ENCODE measurements at places on chromosomes 2 and 18.
A peak's percentile ranks its signal among the peaks of the same experiment; 100 is the strongest.

DNA sequence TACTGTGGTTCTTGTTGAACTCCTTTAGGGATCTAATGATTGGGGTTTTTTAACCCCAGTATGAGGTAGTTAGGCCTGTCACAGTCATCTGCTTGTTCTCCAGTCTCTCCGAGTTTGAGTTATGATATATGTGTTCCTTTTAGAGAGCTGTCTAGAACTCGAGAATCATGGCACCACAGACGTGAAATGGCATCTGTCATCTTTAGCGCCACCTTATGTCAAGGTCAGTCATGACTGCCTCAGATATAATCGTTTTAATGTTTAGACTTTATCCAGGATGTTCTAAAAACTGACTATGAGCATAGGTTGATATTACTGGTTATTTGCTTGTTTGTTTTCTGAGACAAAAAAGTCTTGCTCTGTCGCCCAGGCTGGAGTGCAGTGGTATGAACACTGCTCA lies 112.2 kb downstream of the CEP192 start:
- DNase-seq: no peak

GRCh38 chr2:234823196-234823876 lies 128.5 kb upstream of the SH3BP4 start:
- no peak for DNase-seq

- DNase-seq: no peak
These were observed 134.2 kb downstream of the FOXI3 start for GRCh38 chr2:88318071-88318955.

- DNase-seq: no peak
These were observed 70.1 kb upstream of the STPG4 start for GRCh38 chr2:47225061-47225783.

DNA sequence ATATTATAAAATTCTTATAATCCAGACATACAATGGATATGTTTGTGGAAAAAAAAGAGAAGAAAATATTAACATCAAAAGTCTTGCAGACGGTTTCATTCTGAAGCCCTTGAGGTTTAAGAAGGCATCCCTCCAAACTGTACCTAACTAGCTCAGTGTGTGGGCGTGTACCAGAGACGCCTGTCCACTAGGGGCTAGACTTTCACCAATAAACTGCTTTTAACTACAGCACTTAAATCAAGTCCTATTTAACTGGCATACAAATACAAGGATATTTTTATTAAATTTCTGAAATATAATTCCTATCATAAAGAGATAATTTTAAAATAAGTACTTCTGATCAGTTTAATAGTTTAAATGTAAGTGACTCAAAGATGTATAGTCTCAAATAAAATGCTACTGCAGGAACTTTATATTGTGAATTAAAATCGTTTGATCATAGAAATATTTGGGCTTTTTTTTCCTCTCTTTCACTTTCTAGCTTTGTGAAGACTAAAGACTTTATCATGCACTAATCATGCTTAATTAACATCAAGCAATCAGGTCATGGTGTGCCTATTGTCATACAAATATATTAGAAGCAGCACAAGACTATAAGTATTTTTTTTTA lies 437.7 kb downstream of the SATB2 start:
- DNase-seq: no peak

DNA sequence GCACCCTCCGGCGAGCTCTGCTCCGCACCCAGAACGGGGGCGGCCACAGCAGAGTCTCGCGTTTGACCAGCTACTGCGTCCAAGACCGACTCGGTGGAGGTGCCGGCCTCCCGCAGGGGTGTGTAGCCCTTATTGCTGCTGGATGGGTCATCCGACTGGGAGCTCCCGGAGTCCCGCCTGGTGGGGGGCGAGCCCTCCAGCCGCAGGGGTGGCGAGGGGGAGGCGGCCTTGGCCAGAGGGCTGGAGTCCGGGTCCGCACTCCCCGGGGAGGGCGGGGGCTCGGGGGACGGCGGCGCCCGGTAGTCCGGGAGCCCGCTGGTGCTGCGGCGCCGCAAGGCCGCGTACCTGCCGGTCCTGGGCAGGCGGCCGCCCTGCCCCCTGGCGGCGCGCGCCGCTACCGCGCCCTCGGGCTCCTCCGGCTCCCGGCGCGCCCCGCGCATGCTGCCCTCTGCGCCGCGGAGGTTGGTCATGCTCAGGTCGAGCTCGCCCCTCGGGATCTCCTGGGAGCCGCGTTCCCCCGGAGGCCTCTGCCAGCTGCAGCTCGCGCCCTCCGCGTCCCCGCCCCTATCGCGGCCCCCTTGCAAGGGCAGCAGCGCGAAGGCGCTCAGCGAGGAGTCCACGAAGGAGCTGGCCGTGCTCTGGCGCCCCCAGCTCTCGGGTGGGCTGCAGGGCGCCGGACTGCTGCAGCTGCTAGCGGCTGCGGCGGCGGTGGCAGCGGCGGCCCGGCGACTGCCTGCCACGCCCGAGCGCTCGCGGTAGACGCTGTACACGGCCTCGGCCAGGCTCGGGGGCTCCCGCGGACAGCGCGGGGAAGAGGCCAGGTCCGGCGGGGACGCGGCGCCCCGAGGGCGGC lies 4.8 kb downstream of the TMEM200C start:
- DNase-seq: no peak

DNA sequence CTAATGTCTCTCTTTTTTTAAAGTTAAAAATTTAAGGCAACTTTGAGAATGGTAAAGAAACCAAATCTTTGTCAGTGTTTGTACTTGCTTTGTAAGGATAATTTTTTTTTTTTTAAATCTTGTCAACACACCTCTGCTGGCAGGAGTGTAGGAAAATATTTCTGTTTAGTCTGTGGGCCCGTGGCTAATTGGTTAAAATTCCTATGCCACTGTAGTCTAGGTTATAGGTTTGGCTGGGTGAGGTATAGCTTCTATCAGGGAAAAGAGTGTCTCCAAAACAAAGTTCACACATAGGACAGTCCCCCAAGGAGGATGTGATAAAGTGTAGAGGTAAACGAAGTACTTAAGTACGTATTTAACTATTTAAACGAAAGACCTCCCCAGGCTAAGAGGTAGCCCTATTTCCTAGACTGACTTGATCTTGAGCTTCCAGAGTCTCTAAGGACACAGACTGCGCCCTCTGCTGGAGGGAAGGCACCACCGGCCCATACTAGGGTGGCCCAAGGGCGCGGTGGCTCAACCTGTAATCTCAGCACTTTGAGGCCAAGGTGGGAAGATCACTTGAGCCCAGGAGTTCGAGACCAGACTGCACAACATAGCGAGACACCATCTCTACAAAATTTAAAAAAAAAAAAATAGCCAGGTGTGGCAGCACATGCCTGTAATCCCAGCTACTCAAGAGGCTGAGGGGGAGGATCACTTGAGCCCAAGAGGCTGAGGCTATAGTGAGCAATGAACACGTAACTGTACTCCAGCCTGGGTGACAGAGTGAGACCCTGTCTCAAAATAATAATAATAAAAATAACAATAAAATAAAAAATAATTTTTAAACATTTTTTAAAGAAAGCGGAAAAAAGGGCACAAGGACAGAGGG lies 8.9 kb downstream of the TEX44 start:
- DNase-seq: peak; percentile 59

GRCh38 chr2:147365622-147366021 lies 479.2 kb upstream of the ACVR2A start:
- no peak for DNase-seq

GRCh38 chr2:128410758-128411215 lies 92.1 kb upstream of the HS6ST1 start:
- DNase-seq: no peak

GRCh38 chr2:150156415-150156814 lies 331.1 kb downstream of the RND3 start:
- no peak for DNase-seq

DNA sequence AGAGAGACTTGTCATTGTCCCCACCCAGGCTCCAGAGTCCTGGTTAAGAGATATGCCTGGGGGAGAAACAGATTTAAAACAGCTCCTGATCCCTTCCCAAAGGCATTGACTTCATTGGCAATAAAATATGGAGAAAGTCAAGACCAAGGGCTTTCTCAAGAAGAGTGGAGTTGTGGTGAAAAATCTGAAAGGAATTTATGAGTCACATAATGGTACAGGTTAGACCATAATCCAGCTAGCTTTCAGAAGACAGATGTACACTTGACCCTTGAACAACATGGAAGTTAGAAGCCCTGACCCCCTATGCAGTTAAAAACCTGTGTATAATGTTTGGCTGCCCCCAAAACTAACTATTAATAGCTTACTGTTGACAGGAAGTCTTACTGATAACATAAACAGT lies 599.1 kb upstream of the SOX11 start:
- no peak for DNase-seq

GRCh38 chr18:41732356-41732755 lies 222.7 kb upstream of the PIK3C3 start:
- no peak for DNase-seq

DNA sequence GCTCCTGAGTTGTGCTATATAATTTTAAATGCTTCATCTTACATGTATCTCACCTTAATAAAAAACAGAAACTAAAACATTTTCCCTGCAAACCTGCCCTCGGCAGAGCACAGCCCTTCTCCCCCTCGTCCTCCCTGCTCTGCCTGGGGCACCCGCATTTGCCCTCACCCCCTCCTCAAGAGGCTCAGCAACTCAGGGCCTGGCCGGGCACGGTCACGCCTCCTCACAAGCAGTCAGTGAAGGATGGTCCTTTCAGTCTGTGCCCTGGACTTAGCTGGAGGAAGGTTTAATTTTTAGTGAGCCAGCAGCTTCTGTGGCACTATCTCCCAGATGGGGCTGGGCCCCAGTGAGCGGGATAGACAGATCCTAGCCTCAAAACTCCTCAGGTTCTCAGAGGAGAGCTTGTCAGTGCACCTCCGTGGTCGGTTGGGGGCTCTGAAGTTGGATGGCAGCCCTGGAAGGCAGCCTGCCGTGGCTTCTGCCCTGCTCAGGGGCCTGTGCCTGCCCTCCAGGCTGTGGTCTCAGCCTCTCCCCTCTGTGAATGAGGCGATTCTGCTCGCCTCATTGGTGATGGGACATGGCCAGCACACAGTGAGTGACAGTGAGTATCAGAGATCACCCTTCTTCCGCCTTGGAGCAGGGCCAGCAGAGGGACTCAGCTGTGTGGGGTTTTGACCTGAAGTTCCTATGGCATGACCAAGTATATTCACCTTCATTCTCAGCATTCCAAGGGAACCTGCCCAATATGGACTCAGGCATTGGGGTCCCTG lies 56.3 kb upstream of the AFF3 start:
- DNase-seq: no peak

- DNase-seq: no peak
These were observed 1442.6 kb downstream of the SUCLG1 start for GRCh38 chr2:83016343-83017110.

GRCh38 chr2:204625135-204625534 lies 79.9 kb downstream of the PARD3B start:
- DNase-seq: no peak

GRCh38 chr18:59228351-59228750 lies 8.4 kb downstream of the GRP start:
- DNase-seq: no peak

DNA sequence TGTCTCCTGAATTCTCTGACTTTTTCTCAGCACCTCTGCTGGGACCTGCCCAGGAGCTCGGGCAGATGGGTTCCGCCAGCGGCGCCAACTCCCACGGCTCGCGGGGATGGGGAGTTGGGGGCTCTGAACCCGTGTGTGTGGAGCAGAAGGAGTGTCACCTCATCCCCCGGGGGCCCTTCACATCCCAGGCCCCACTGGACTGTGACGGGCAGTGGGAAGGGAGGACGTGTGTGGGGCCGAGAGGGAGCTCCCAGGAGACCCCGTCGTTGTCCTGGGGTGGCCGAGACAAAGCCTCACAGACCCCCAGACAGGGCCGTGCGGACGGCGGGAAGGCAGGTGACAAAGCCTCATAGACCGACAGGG lies 130.0 kb upstream of the CTDP1 start:
- DNase-seq: no peak

DNA sequence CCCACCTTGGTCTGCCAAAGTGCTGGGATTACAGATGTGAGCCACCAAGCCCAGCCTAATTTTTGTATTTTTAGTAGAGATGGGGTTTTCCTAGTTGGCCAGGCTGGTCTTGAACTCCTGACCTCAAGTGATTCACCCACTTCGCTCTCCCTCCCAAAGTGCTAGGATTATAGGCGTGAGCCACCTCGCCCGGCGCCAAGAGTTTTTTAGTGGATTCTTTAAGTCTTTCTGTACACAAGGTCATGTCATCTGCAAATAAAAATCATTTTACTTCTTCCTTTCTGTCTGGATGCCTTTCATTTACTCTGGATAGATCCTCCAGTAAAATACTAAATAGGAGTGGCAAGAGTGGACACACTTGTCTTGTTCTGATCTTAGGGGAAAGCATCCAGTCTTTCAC lies 61.7 kb downstream of the KCMF1 start:
- DNase-seq: no peak

DNA sequence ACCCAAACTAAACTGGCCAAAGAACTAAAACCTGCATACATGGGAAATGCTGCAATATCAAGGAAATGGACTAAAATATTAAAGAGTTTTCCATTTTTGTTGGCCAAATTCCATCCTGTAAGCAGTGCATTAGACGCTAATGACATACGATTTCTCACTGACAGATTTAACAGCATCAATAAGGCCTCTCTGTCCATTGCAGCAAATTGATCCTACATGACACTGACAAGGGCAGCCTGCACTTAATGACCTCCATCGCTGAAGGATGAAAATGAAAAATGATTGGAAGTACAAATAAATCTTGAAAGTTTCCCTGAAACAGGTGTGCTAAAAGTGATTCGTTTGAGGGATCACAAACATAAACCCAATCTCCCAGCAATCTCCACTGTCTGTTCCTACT lies 317.6 kb upstream of the KLHL14 start:
- no peak for DNase-seq

- DNase-seq: no peak
These were observed 26.8 kb upstream of the GPR17 start for GRCh38 chr2:127619203-127619590.

- DNase-seq: no peak
These were observed 46.4 kb downstream of the SLC8A1 start for GRCh38 chr2:40405465-40405864.

DNA sequence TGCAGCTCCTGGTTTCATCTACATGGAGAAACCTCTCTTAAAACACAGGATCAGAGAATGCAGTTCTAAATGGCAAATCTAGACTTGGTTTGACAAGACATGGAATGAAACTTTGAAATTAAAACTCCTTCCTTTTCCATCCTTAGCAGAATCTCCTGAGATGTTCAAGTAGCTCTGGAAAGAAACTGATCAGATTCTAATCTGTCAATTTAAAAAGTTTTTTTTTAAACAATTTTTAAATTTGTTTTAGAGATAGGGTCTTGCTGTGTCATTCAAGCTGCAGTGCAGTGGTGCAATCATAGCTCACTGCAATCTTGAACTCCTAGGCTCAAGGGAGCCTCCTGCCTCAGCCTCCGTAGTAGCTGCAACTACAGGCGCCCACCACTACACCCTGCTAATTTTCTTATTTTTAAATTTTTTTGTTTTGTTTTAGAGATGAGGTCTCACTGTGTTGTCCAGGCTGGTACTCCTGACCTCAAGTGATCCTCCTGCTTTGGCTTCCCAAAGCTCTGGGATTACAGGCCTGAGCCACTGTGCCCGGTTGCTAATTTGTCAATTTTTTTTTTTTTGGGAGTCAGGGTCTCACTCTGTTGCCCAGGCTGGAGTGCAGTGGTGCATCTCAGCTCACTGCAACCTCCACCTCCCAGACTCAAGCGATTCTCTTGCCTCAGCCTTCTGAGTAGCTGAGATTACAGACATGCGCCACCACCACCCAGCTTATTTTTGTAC lies 216.7 kb downstream of the TGIF1 start:
- DNase-seq: no peak

Data from activated CD8-positive, alpha-beta memory T cell treated with anti-CD3 and anti-CD28 coated beads for 1 hour (primary cell).